ENCODE measurements at places on chromosomes 4 and X.

DNA sequence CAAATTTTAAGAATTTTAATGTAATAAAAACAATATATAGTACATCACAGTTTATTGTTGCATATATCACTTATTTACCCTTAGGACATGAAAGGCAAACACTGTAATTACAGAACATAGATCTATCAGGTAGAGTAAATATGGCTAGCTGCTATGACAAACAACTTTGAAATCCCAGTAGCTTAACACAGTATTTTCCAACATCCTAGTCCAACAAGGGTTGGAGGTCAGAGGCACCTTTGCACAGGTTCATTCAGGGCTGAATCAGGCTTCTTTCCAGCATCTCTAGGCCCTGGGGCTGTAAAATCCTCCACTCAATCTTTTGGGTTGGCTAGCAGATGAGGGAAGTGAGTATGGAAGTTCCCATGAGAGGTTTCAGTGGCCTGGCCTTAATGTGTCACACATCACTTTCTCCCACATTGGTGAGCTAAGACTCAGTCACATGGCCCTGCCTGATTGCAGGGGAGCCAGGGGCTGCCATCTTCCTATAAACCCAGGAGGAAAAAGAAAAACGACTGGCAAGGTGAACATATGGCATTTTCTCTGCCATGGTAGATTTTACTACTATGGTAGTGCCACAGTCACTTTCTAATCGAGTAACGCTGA, 32.9 kb downstream of the HERC6 start:
- DNase-seq = no peak

DNA sequence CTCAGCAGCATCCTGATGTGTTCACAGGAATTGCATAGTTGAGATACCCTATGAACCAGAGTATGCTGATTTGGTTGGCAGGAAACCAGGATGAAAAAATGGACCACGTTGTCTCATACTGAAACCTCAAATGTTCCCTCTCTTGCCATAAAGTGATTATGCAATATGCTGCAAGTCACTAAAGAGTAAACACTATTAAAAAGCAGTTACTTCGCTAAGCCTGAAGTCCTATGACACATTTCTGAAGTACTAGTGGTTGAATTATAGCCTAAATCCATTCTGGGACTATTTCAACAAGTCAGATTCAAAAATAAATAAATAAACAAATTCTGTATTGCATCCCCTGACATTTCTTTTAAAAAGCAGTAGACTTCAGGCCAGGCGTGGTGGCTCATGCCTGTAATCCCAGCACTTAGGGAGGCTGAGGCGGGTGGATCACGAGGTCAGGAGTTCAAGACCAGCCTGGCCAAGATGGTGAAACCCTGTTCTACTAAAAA, 106.0 kb upstream of the NAP1L5 start:
- no peak for DNase-seq

DNA sequence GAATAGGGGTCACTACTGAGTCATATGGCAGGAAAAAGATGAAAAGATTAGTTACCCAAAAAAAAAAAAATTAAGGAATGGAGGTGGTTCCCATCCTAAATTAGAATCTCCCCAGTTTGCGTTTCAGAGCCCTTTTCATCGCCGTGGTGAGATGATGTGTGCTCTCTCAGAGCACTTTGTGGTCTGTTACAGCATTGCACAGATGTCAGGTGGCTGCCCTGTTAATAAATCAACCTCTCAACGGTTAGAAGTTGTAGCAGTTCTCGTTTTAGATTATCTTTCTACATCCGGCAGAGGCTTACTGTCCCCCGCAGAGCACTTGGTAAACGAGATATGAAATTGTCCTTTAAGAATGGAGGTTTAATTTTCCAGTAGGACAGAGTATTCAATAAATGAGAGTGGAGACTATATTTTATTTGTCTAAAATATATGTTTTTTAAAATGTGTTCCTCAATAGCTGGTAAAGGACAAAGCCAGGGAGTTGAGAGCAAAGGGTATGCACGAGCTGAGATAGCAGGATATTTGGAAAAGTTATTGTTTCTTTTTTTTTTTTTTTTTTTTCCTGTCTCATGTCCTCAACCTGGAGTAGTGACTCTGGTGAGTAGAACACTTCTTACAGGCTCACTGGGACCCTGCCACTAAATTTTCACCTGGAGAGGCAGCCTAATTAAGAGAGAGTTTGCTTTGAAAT, 26.9 kb downstream of the AFF1 start:
- no peak for DNase-seq

GRCh38 chrX:153374426-153374825, 26.7 kb downstream of the PNMA6E start:
- no peak for DNase-seq

DNA sequence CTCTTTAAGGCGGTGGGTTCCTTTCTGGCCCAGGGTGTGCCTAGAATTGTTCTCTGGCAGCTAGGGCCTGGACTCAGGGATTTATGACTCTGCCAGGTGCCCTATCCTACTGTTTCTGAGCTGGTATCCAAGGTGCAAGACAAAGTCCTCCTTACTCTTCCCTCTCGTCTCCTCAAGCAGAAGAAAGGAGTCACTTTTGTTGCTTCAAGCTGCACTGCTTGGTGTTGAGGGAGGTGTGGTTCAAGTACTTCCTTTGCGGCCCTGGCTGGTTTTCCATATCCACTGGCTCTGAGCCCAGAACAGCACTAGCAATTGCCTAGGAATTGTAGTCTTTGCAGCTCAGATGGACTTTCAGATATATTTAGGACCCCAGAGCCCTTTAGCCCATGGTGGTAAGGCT, 39.3 kb downstream of the RTL3 start:
- no peak for DNase-seq

DNA sequence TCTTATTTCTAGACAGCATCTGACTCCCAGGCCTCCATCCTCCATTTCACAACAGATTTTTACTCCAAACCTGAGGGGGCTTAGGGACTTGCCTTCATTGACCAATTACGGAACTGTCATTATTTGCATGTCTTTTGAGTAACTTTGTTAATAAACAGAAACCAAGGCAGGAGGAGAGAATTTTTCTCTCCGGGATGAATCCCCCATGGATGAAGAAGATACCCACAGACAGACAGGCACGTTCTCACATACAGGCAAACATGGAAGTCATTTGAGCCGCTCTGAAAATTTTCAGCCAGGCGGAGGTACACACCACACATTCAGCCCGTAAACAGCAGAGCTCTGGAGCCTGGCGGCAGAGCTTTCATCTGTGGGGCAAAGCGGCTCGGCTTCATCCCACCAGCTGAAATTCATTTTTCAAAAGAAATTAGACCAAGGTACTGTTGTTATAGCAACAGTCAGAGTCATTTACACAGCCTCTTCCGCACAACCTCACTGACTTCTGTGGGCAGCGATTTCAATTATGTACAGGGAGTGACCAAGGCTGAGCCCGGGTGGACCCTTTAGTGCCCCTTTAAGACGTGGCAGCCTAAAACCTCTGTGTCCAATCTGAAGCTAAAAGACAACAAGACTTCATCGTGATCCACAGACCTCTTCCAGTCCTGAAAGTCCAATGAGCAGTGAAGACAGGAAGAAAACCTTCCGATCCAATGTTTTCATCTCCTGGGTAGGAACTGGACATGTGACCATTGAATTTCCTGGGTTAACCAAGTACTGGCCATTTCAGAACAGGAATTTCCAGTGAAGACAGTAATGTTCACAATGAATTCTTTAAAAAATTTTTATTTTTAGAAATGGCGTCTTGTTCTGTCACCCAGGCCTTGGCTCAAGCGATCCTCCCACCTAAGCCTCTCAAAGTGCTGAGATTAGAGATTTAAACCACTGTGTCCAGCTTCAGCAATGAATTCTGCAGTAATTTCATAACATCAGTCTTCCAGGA, 237.0 kb downstream of the MGST2 start:
- DNase-seq = no peak

DNA sequence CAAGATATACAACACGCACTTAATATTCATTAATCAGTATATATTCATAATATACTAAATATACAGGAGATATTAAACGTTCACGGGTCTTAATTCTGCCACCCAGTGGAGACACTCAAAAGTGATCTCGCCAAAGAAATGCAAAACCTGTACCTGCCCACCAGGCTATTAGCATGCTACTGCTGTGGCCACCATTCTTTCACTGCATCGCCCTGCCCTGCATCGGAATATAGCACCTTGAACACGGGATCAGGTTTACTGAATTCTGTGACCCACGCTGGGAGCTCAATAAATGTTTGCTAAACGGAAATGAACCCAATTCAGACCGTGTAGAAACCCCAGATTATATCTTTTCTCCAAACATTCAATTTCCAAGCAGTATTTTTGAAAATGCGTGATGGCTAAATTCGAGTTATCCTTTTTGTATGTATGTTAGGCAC, 840 bp upstream of the CLCN3 start:
- DNase-seq = peak; percentile 43

- no peak for DNase-seq
Measured at GRCh38 chr4:174216799-174217272, 66.6 kb downstream of the FBXO8 start.

DNA sequence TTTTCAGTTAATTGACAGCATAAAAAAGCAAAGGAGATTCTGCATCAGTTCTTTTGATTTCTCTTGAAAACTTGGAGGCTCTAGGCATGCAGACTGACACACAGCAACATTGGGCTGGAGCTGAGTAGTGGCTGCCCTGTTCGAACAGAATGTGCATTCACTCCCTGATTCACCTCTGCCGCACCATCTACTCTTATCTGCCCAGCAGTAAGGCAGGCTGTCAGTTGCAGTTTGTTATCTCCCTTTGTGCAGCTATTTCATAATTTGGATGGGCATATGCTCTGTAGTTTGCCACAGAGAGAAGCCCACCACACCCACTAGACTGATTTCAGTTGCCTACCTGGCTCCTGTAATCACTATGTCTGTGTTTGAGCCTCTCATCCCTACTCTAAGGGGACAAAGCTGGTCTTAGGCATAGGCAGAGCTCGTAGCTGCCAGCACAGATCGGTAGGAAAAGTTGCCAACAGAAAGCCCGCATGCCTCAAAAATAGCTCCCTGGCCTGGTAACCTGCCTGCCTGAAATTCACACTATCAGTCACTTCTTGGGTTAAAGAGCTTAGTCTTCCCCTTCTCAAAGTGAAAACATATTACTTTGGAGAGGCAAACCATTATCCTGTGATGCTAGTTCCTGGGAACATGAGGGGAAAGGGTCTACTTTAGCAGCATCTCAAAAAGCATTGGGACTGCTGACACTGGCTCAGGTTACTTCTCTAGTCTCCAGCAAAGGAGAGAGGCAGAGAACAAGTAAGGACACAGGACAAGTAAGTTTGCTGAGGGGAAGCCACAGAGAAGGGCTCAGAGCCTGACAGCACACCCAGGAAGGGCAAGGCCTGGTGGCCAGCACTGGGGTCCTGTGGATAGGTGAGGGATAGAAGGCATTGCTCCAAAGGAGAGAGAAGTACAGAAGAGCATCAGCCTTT, 75.9 kb upstream of the TMEM164 start:
- no peak for DNase-seq

DNA sequence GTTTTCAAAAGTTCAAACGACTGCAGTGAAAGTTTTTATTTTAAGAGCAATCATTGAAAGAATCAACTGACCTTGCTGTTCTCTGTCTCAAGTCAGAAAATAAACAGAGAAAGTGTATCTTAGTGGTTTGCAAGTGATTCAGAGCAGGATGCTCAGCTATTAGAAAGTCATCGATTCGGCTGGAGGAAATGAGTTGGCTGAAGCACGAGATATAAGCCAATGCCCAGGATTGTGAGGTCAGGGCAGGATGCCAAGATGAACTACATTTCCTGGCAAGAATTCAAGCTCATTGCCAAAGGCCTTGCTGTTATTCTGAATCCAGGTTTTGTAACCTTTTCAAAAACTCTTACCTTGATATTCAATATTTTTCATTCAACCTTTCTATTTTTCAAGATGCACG, 541.4 kb upstream of the BOD1L1 start:
- no peak for DNase-seq

GRCh38 chr4:167136270-167136669, 98.0 kb downstream of the SPOCK3 start:
- no peak for DNase-seq

DNA sequence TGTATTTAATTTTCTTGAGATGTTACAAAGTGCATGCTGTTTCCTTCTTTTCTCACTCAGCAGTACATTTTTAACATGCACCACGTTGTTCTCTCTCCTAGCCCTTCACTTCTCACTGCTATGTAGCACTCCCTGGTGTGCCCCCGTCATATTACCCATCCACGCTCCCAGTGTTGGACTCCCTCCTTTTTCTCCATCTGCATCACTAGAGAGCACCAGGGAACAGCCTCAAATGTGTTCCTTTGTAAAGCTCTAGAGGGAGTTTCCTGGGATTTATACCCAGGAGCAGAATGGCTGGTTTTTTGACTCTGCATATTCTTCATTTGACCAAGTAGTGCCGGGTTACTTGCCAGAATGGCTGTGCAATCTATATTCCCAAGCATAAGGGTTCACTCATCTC, 240.3 kb upstream of the ANXA3 start:
- DNase-seq = no peak

DNA sequence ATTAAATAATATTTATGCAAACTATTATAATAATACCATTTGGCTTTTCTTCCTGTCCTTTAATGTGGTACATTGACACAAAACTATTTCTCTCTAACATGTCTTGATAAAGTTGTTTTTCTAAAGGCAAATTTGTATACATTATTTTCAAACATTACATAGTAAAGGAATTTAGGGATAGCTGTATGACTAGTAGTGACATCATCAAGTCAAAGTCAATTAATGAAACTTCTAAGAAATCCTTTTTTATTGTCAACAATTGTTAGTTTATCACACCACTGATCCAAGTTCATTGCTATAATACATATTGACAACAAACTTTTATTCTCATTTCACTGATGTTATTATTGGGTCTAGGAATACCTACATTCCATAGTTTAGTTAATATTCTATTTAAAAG, 68.4 kb downstream of the TBCK start:
- no peak for DNase-seq

- no peak for DNase-seq
Measured at GRCh38 chr4:107838861-107839565, 14.3 kb downstream of the SGMS2 start.

DNA sequence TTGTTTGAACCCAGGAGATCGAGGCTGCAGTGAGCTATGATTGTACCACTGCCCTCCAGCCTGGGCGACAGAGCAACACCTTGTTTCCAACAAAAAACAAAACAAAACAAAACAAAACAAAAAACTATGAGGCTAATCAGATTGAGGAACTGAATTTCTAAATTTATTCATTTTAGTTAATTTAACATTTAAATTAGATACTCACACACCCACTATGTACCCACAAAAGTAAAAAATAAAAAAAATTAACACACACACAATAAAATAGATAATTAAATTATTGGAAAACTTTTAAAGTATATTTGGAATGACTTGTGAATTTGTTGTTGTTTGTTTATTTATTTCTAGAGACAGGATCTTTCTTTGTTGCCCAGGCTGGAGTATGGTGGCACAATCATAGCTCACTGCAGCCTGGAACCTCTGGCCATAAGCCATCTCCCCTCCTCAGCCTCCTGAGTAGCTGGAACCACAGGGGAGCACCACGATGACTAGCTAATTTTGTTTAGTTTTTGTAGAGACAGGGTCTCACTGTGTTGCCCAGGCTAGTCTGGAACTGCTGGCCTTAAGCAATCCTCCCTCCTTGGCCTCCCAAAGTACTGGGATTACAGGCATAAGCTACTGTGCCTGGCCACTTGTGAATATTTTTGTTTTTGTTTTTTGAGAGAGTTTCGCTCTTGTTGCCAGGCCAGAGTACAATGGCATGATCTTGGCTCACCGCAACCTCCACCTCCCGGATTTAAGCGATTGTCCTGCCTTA, 9.8 kb upstream of the ZNF157 start:
- no peak for DNase-seq
